ENCODE measurements at places on chromosomes 11 and 22.
A peak's percentile ranks its signal among the peaks of the same experiment; 100 is the strongest.

DNA sequence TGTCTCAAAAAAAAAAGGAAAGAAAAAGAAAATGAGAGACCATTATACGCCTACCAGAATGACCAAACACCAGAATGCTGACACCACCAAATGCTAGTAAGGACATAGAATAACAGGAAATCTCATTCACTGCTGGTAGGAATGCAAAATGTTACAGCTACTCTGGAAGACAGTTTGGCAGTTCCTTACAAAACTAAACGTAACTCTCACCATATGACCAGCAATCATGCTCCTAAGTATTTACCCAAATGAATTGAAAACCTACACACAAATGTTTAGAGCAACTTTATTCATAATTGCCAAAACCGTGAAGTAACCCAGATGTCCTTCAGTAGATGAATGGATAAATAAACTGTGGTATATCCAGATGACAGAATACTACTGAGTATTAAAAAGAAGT is 7.2 kb downstream of the CHKA start:
- no peak for DNase-seq

DNA sequence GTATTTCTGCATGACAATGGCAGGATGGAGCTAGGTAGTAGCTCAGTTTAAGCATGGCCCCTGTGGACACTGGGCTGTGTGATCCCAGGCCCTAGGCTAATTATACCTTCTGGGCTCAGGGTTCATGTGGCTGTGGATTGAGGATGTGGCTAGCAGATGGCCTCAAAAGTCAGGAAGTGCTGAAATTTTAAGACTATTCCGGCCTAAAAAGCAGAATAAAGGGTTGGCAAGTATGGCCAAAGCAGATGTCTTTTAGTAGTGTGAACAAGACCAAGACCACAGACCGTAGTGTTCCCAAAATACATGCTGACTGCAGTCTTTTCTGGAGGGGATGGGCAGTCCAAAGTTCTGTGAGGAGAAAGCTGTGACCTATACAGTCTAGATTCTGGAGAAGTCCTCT is 115.7 kb upstream of the RAG2 start:
- DNase-seq, result no peak

DNA sequence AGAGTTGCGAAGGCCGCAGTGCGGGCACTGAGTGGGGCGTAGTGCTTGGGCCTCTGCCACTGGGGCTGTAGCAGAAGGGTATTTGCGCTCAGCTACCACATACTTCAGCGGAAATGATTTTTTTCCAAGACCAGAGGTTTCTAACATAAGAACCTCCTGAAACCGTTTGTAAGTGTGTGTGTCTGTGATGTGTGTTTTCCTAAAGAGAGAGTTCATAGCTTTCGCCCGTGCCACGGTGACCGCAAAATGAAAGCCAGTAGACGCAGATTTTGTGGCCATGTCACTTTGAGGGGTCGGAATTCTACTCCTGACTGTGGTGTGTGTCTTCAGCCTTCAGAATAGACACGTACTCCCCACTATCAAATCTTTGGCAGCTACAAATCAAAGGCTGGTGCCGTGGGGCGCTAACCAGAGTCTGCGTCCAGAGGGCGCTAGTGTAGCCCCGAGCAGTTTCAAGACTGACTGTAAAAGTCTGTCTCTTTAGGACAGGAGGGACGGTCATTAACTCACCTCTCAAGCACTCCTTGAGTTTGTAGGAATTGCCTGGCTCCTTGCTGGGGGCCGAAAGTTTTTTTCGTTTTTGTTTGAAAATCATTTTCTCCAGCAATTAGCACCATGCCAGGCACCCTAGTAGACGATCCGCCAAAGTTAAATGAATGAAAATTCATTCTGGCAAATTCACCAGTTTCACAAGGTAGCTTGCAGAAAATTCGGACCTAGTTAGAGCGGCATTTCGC is 2.5 kb upstream of the CALCA start:
- DNase-seq, result no peak

DNA sequence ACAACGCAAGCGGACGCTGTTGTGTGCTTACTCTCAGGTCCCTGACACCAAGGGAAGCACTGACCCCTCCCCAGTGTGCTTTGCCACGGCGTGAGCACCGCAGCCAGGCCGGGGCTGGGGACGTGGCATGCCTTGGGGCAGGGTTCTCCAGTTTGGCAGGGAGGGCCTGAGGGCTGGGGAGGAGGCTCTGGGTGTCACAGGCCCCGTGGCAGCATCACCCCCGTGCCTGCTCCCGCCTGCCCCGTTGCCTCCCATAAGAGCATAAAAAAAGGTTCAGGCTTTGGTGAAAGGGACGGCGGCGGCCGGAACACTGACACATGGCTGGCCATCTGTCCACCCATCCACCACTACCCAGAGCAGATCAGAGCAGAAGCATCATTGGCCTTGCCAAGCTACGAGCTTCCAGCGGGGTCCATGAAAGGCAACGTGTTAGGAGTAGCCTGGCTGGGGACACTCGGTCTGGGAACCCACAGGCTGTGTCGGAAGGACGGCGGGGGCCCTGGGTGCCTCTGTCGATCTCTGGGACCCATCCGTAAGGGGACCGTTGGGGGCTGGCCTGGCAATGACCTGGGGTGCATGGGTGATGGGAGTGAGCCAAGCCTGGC is 183.0 kb downstream of the IGLL1 start:
- no peak for DNase-seq

- no peak for DNase-seq
Observed at GRCh38 chr11:19701421-19701820, 11.2 kb upstream of the NAV2 start.

DNA sequence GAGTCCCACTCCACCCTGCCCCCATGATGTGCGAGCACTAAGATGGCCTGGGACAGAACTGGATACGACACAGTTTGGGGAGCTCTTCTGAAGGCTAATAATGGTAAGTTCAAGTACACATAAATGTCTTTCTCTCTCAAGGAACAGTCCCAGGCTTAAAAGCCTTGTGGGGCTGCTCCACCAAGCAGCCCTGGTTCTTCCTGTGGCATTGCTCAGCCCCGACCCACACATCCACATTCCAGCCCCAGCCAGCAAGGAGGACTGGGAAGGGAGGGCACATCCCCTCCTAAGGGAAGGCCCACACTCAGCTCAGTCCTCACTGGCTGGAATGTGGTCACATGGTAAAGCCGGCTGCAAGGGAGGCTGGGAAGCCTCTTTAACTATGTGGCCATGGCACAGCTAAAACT is 13.3 kb upstream of the MB start:
- DNase-seq, result peak; percentile 80

DNA sequence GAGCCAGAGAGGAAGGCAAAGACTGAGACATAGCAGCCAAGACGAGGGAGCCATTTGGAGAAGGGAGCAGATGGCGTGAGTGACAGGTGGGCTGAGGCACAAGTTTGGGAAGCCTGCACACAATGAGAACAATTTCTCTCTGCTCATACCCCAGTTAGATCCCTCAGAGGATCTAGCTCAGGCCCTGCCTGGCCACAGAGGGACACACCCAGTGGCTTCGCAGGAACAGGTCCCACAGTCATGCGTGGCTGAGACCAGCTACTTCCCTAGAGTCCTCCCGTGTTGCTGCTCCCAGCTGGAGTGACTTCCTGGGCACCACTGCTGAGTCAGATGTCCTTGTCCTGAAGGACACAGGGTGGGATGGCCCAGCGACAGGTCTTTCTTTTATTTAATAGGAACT is 33.4 kb upstream of the LYVE1 start:
- DNase-seq, result no peak
